ENCODE measurements at places on chromosomes 6 and 20.

- DNase-seq: no peak
Measured at GRCh38 chr6:1708122-1708521, 98.4 kb downstream of the FOXC1 start.

GRCh38 chr20:57910716-57911115 is 200.9 kb upstream of the PMEPA1 start:
- no peak for DNase-seq

GRCh38 chr6:129162605-129163004 is 279.7 kb downstream of the LAMA2 start:
- DNase-seq: no peak

DNA sequence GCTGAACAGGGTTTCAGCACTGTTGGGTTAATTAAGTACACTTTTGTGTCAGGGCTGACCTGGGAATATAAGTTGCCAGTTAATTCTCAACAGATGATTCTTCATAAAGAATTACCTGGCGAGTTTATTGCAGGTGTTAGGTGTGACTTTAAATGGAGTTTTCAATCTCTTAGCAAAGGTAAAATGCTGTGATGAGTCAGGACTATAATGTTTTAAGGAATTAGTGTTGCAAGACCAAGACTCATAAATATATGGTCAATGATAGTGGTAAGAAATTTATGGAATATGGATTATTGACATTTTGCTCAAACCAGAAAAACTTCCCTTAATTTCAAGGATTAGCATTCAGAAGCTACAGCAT is 50.0 kb upstream of the PLCG1 start:
- DNase-seq: no peak

DNA sequence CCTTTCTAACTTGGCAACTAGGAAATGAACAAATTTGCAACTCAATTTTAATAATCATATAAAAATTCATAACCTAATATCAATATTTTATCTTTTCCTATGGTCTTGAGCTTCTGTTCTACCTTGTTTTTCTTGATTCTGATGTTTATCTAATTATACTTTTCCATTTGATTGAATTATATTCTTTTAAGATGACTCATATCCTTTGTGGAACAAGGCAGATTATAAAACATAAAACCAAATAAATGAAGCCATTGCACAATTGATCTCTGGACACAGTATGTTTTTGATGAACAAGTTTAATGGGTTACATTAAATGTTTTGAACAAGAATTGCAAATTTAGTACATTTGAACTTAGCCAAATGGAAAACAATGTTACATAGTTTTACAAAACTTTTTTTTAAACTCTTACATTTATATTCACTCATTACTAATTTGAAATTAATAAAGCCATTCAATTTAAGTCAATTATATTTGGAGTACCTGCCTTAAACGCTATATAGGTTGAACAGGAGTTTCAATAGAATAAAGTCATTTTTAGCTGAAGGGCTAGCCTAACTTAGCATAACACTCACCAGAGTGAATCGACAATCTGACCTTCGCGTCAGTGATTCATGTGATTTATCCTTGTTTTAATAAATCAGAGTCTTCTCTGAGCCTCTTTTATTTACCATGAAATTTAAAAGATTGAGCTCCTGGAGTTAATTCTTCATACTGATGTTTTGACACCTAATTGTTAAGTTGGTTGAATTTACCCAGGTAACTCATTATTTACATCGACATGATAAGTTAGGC is 3.8 kb downstream of the NCOA7 start:
- no peak for DNase-seq

- DNase-seq: no peak
Measured at GRCh38 chr20:54126806-54127655, 46.8 kb downstream of the CYP24A1 start.

DNA sequence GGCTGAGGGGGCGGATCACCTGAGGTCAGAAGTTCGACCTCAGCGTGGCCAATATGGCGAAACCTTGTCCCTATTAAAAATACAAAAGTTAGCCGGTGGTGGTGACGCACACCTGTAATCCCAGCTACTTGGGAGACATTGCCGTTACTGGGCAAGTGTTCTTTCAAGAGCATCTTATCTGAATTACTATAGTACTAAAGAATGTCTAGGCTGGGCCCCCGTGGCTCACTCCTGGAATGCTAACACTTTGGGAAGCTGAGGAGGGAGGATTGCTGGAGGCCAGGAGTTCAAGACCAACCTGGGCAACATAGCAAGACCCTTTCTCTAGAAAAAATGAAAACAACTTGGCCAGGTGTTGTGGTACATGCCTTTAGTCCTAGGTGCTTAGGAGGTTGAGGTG is 859 bp upstream of the ZFP57 start:
- DNase-seq: no peak

- DNase-seq: no peak
Measured at GRCh38 chr6:42292004-42292740, 74.5 kb upstream of the MRPS10 start.

- DNase-seq: peak; percentile 68
Measured at GRCh38 chr20:44728801-44729443, 13.8 kb downstream of the CCN5 start.

DNA sequence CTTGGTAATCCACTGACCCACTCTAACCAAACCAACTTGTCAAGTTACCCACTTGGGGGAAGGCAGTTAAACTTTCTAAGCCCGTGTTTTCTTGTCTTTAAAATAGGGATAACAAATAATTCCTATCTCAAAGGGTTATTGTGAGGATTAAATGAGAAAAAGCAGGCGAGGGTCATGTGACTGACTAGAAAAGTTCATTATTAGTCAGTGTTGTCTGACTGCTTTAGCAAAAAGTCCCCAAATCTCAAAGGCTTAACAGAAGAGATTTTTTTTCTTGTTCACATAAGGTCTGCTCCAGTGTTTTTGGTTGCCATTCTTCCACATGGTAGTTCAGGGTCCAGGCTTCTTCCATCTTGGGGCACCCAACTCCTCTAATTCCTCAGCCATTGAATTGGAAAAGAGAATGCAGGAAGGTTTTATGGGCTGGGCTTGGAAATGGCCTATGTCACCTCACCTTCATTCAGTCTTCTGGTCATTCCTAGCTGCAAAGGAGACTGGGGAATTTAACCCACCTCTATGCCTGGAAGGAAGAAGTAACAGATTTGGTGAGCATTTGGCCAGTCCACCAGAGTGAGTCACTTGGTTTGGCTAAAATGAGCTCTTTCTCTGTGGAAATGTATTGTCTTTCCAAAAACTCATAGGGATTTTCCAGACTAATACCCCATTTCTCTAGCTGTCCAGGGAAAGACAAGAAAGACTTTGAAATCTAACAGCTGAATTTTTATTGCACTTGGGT is 77.0 kb downstream of the CAP2 start:
- DNase-seq: no peak

- no peak for DNase-seq
Measured at GRCh38 chr6:158003910-158004700, 22.4 kb downstream of the SYNJ2 start.

DNA sequence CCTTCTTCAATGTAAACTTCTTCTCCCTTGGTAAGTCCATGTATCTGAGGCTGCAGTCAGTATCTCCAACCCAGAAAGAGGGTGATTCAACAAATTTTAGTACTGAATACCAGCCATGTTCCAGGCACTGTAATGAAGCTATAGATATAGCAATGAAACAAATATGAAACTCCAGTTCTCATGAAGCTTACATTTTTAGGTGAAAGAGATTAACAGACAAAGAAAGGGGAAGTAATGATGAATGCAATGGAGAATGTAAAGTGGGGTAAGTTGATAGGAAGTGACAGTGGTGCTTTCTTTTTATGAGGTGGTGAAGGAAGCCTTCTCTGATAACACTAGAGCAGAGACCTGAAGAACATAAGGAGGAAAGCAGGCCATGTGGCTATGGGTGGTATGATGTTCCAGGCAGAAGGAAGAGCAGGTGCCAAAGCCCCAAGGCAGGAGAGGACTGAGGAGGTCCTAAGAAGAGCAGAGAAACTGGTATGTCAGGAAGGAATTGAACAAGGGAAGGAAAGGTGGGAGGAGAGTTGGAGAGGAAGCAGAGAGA is 143.6 kb downstream of the TFAP2B start:
- DNase-seq: no peak

- no peak for DNase-seq
Measured at GRCh38 chr6:96276856-96277255, 244.8 kb upstream of the UFL1 start.

DNA sequence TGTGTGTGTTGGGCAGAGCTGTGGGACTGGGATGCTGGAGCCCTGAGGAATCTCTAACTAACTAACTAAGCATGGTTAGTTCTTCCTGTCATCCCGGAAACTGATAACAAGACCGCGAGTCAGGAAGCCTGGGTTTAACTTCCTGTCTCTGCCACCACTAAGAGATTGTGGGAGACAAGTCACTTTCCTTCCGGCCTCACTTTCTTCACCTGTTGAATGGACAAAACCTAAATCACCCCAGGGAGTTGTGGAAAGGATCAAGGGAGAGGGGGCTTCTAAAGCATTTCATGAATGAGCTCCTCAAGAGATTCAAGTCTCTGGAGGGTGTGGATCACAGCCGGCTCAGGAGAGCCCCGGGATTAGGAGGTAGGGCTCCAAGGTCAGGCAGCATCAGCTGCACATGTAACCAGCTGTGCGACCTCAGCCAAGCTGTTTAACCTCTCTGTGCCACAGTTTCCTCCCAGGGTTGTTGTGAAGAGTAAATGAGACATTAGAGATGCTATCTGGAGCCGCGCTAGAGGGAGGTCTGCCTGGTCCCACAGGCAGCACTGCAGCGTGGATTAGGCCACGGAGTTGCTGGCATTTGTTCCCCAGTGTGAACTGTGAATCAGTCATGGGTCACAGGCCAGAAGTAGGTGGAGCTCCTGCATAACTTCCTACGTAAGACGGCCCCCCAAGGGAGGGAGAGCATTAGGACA is 105.1 kb downstream of the TOX2 start:
- DNase-seq: no peak

- no peak for DNase-seq
Measured at GRCh38 chr6:35955970-35956369, 35.1 kb upstream of the SRPK1 start.

DNA sequence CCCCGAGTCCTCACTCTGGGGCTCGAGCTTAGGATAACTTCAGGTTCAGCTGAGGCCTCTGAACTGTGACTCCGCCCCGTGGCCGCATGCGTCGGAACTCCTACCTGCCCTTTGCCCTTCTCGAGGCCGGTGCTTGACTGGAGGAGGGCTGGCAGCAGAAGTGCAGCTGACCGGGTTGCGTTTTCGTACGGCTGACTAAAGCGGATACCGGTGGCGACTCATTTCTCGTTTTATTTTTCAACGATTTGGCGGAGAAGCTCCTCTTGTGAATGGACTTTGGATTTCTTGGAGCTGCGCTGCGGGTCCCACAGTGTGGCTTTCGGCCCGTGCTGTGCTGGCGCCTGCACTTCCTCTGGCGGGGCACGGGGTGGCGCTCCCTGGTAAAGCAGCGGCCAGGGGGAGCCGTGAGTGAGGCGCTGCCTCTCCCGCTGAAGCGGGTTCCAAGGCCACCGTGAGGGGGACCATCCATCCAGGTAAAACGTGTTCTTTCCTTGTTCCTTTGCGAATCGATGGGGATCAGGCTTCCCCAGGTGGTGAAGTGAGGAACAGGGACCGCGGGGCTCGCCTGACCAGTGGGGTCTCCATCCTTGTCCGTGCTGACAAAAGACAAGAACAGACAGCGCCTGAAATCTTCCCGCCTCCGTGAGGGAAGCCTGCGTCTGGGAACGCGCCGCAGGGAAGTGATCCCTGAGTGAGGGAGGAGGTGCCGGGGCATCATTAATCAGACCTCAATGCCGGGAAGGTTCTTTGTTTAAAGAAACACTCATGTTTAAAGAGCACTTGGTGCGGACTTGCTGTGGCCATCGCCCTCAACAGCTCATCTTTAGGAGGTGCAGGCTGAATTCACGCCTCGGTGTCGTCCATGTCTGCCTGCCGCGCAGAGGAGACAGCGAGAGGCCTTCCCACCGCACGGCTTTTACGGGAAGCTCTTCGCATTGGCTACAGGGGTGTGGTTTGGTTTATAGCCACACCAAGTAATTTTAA is 38.8 kb downstream of the ERMARD start:
- DNase-seq: peak; percentile 80

GRCh38 chr20:42559665-42560064 is 630.0 kb downstream of the PTPRT start:
- no peak for DNase-seq

- no peak for DNase-seq
Measured at GRCh38 chr20:12699374-12700228, 309.2 kb upstream of the SPTLC3 start.

DNA sequence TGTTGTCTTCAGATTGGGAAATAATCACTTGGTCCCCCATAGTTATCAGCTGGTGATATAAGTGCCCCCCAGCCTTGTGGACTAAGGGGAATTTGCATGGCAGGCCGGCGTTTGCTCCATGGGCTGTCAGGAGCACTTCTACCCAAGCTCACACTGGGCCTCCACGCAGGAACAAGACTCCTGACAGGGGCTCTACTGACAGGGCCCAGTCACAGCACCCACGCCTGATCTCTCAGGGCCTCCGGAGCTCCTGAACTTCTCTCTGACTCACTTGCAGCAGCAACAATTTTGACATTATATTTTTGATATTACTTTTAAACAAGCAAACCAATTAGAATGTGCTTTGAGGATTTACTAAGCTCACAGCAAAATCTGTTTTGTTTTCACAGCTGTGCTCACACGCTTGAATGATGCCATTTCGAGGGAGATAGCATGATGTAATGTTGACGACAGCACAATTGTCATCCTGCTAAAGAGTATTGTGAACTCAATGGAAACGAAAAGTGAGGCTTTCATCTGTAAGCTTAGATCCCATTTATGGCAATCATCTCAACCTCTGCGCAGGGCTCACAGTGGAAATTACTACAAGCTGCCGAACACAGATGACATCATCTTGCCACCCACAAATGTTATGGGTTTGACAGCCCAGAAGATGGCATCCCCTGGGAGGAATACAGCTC is 28.7 kb upstream of the TXNDC5 start:
- DNase-seq: no peak

- DNase-seq: no peak
Measured at GRCh38 chr6:44940367-44940766, 387.8 kb upstream of the RUNX2 start.

DNA sequence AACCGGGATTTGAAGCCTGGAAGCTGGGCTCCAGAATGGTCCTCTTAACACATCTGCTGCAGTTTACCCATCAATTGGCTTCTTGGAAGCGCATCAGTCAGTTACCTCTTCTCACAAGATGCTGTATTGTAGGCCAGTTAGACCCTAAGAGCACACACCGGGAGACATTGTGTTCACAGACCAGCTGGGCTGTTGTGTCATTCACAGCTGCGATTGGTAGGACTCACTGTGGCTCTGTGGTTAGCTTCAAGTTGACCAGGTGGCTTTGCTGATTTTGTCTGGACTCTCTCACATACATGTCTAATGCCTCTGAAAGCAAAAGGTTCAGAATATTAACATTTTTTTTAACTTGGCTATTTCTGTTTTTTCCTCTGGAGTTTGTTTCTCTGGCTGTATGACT is 64.8 kb downstream of the SNX9 start:
- no peak for DNase-seq

DNA sequence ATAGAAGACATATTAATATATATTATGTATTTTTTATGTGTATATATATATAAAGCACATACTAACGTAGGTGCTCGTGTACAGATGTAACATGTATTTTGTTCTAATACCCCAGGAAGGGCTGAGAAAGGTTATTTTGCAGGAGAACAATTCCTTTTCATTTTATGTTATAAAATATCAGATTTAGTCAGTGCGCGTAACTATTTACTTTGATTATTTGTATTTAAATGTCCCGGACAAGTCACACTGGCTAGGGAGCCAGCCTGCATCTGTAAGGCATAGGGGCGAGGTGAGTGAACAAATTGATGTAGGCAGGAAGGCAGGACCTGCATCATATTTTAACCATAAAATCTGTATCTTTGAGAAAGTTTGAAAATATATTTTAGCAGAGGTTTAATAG is 74.1 kb downstream of the BMP7 start:
- DNase-seq: no peak

Data from ascending aorta (tissue), 2 donors.